ENCODE measurements at places on chromosomes 12 and 14.

DNA sequence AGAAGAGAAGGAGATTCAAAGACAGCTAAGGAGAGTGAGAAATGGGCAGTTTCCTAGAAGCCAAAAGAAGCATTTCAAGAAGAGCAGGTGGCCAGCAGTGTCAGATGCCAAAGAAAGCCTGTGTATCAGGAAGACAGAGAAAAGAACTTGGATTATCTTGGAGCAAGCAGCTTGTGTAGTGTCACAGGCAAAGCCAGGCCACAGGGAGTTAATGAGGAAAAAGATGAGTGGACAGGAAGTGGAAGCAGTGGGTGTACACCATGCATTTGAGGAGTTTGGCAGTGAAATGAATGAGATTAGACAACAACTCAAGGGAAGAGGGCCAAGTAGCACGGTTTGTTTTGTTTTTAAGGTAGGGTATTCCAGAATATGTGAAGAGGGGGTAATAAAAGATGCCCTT, 5.6 kb upstream of the MYH7 start:
- no peak overlapping the region for H3K4me3 ChIP-seq
- H3K27me3 ChIP-seq = no peaks in the 10 kb centered on the region
- DNase-seq = no peak

DNA sequence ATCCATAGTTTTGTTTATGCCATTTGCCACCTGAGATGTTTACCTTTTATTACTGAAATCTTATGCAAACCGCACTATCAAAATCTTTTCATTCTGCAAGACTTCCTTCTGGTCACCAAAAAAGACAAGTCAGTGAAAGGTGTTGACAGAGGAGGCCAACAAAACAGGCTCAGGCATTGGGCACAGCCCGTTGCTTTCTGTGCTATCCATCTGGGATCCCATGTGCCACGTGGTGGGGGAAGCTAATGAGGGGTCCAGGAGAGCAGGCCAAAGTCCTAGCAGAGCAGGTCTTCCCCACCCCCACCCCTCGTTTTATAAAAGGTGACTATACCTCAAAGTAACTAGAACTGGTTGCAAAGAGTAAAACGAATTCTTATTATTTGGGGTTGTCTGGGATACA, 1.2 kb downstream of the ALDH1L2 start:
- DNase-seq = no peak
- no peaks in the 10 kb centered on the region for H3K27me3 ChIP-seq
- peaks cover 8% of the 10 kb centered on the region for H3K4me1 ChIP-seq
- H3K27ac ChIP-seq = no peak overlapping the region
- no peaks in the 10 kb centered on the region for H3K36me3 ChIP-seq

- no peaks in the 10 kb centered on the region for H3K36me3 ChIP-seq
- no peak overlapping the region for H3K27ac ChIP-seq
- DNase-seq = no peak
These were observed 461.9 kb downstream of the RAD51B start for GRCh38 chr14:68281497-68281896.

GRCh38 chr12:1607940-1608712, 13.7 kb upstream of the FBXL14 start:
- H3K4me1 ChIP-seq = no peaks in the 10 kb centered on the region
- no peak for DNase-seq
- H3K27ac ChIP-seq = no peak overlapping the region

DNA sequence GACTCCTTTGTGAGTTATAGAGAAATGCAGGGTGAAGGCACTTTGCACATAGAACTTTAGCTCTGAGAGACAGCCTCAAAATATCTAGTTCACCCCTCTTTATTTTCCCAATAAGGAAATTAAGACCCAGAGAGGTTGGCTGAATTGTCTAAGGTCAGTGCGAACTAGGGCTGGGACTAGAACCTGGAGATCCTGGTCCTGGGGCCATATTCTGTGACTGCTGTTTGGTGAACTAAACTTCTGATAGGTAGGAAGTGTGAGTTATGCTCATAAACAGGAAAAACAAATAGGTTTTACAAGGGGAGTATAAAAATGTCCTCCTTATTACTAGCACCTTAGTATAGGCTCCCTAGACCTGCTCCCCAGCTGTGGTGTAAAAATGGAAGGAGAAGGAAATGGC, 53.9 kb downstream of the DAD1 start:
- no peak for DNase-seq
- no peak overlapping the region for H3K4me3 ChIP-seq
- no peaks in the 10 kb centered on the region for H3K27me3 ChIP-seq
- H3K27ac ChIP-seq = no peak overlapping the region
- no peaks in the 10 kb centered on the region for H3K36me3 ChIP-seq

DNA sequence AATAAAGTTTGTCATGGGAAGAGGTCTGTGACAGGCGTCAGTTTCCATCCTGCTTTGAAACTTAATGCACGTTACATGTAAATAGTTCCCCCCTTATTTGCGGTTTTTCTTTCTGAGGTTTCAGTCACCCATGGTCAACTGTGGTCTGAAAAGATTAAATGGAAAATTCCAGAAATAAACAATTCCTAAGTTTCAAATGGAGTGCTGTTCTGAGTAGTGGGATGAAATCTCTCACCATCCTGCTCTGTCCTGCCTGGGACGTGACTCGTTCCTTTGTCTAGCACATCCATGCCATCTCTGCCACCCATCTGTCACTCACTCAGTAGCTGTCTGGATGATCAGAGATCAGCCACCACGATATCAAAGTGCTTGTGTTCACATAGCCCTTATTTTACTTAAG, 51.3 kb upstream of the DICER1 start:
- no peaks in the 10 kb centered on the region for H3K27me3 ChIP-seq
- DNase-seq = no peak
- no peaks in the 10 kb centered on the region for H3K4me1 ChIP-seq
- H3K27ac ChIP-seq = no peak overlapping the region
- H3K4me3 ChIP-seq = no peak overlapping the region

DNA sequence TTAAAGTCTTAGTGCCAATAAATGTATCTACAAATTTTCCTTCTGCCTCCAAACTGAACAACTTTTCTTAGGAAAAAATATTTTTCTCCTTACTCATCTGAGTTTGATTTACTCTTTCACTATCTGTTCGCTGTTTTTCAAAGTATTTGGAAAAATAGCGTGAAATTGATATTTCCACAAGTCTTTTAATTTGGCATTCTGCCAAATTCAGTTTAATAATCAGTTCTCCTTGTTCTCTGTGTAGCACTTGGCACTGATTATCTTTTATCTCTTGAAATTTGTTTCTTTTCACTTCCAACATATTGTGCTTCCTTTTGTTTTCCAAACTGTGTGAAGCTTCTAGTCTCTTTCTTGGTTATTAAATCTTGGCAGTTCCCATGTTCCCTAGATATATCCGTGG, 559.8 kb downstream of the RPL10L start:
- no peaks in the 10 kb centered on the region for H3K4me1 ChIP-seq
- no peaks in the 10 kb centered on the region for H3K36me3 ChIP-seq
- H3K27ac ChIP-seq = no peak overlapping the region
- no peak for DNase-seq
- no peak overlapping the region for H3K4me3 ChIP-seq
- H3K27me3 ChIP-seq = no peaks in the 10 kb centered on the region

- H3K36me3 ChIP-seq = no peaks in the 10 kb centered on the region
- H3K27ac ChIP-seq = peak overlapping the region; percentile 66
- peak; percentile 76 for DNase-seq
- peaks cover 27% of the 10 kb centered on the region for H3K4me1 ChIP-seq
These were observed 5.4 kb downstream of the RAPGEF3 start for GRCh38 chr12:47753021-47754001.

DNA sequence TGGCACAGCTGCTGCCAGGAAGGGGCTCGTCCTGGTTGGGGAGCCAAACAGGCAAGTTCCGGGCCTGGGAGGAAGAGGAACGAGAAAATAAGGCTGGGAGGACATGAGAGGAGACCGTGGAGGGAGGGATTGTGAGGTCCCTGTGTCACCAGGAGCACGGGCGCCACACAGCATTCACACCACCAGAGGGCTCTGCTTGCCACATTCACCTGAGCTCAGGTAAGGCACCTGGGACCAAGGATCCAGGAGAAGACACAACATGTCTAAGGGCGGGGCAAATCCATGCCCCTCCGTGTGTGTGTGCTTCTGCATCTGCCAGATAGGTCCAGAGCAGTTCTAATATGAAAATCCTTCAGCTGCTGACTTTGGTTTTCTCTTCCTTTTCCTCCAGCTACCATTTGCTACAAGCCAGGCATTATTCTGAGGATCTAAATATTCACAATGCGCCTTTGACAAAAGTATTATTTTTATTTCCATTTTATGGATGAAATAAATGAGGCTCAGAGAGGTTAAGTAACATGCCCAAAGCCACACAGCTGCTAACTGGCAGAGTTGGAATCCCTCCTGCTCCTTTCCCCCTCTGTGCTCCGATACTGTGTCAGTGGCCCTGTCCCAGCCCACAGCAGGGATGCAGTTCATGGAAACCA, 14.6 kb downstream of the RAPGEF3 start:
- H3K27me3 ChIP-seq = no peaks in the 10 kb centered on the region
- no peak overlapping the region for H3K27ac ChIP-seq
- no peaks in the 10 kb centered on the region for H3K36me3 ChIP-seq
- peak; percentile 80 for DNase-seq
- H3K4me1 ChIP-seq = peaks cover 6% of the 10 kb centered on the region
- H3K4me3 ChIP-seq = no peak overlapping the region

DNA sequence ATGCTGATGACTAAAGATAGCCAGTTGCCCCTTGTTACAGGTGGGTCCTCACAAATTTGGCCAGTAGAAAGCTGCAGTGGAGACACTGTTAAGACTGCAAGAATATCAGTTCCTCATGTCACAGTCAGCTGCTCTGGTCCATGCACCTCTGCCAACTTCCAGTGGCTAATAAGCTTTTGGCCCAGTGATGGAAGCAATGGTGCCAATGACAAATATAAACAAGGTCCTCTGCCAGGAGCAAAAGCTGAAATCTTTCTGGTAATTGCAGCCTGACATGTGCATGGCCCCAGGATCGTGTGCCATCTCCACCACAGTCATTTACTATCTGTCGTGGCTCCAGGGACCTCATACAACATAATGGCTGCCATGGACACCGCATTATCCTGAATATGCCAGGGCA, 85.4 kb upstream of the TMEM260 start:
- no peak overlapping the region for H3K4me3 ChIP-seq
- no peaks in the 10 kb centered on the region for H3K27me3 ChIP-seq
- H3K27ac ChIP-seq = no peak overlapping the region
- no peak for DNase-seq
- no peaks in the 10 kb centered on the region for H3K36me3 ChIP-seq

GRCh38 chr12:65817866-65818265, 6.4 kb upstream of the HMGA2 start:
- no peaks in the 10 kb centered on the region for H3K4me1 ChIP-seq
- no peaks in the 10 kb centered on the region for H3K36me3 ChIP-seq
- no peaks in the 10 kb centered on the region for H3K27me3 ChIP-seq
- no peak overlapping the region for H3K27ac ChIP-seq

- no peak overlapping the region for H3K27ac ChIP-seq
- DNase-seq = no peak
- H3K27me3 ChIP-seq = no peaks in the 10 kb centered on the region
- H3K4me1 ChIP-seq = no peaks in the 10 kb centered on the region
- H3K36me3 ChIP-seq = no peaks in the 10 kb centered on the region
- H3K4me3 ChIP-seq = no peak overlapping the region
These were observed 23.1 kb downstream of the TMED10 start for GRCh38 chr14:75153295-75153694.

- no peaks in the 10 kb centered on the region for H3K27me3 ChIP-seq
- no peak overlapping the region for H3K27ac ChIP-seq
- no peaks in the 10 kb centered on the region for H3K4me1 ChIP-seq
- H3K36me3 ChIP-seq = no peaks in the 10 kb centered on the region
- no peak for DNase-seq
- H3K4me3 ChIP-seq = no peak overlapping the region
These were observed 45.5 kb downstream of the EML1 start for GRCh38 chr14:99838639-99839134.

DNA sequence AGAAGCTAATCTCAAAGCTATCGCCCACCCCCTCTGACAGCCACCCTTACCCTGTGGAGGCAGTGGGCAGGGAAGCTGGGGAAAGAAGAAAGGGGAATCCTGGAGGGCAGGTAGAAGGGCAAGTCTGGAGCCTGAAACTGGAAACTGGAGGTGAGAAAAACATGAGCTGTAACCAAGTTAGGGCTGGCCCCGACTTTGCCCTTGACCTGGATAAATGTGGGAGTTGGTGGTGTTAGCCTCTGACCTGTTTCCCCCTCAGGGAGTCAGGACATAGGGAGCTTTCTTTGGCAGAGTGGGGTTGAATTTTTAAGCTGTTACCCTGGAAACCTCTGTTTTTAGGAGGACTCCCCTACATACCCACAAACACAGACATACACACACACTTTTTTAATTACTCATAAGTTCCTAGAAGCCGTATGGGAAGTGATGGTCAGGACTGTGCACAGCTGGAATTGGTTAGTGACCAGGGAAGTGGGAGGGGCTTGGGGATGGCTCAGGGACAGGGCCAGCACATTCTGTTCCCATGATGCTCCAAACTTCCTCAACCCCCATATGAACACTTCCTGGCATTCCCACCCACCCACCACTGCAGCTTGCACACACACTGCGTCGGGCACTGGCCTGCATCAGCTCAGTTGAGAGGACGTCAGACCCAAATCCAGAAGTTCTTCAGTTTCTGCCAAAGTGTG, 5.0 kb upstream of the MMP19 start:
- no peaks in the 10 kb centered on the region for H3K27me3 ChIP-seq
- H3K36me3 ChIP-seq = no peaks in the 10 kb centered on the region
- H3K4me1 ChIP-seq = no peaks in the 10 kb centered on the region
- DNase-seq = peak; percentile 72

GRCh38 chr14:29971101-29971500, 43.5 kb upstream of the PRKD1 start:
- no peaks in the 10 kb centered on the region for H3K27me3 ChIP-seq
- DNase-seq = no peak
- no peak overlapping the region for H3K4me3 ChIP-seq
- H3K4me1 ChIP-seq = no peaks in the 10 kb centered on the region
- H3K27ac ChIP-seq = no peak overlapping the region

DNA sequence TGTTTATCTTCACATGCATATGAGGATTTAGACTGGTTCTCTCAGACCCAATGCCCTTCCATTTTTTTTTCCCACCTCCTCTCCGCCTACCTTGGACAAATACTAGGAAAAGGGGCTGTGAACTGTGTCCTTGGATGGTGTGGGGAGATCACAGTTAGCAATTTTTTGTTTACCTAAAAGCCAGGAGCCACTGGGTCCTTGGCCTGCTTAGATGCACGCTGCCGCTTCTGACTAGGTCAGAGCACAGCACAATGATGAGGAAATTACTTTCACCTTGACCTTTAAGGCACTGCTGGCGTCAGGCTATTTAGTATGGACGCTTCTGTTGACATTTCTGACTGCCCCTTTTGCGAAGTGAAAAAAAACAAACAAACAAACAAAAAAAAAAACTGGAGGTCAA, 1.9 kb downstream of the CCDC38 start:
- no peak overlapping the region for H3K27ac ChIP-seq
- no peak for DNase-seq
- H3K27me3 ChIP-seq = no peaks in the 10 kb centered on the region
- H3K36me3 ChIP-seq = no peaks in the 10 kb centered on the region

GRCh38 chr12:120861074-120861795, 42.9 kb downstream of the SPPL3 start:
- no peaks in the 10 kb centered on the region for H3K27me3 ChIP-seq
- DNase-seq = no peak
- H3K36me3 ChIP-seq = no peaks in the 10 kb centered on the region
- no peaks in the 10 kb centered on the region for H3K4me1 ChIP-seq
- H3K27ac ChIP-seq = no peak overlapping the region

- H3K36me3 ChIP-seq = no peaks in the 10 kb centered on the region
- no peak for DNase-seq
- no peaks in the 10 kb centered on the region for H3K27me3 ChIP-seq
- no peaks in the 10 kb centered on the region for H3K4me1 ChIP-seq
- no peak overlapping the region for H3K4me3 ChIP-seq
These were observed 100.1 kb downstream of the CRADD start for GRCh38 chr12:93777254-93777653.

Data from colonic mucosa (tissue), 4 donors.